ENCODE measurements at places on chromosomes 5 and 9. TPM values are rescaled to one million over a fixed set of nuclear protein-coding genes. Genes with fewer than 3 reads are reported as not detected.

The IPPK gene
- 14.8 TPM for total RNA-seq

The PCDHGA9 gene
- total RNA-seq = 0.39 TPM

The GMCL2 gene
- total RNA-seq = not detected

The PCDHA9 gene
- not detected for total RNA-seq

The SPINK4 gene
- not detected for total RNA-seq

The HINT2 gene
- 47.5 TPM for total RNA-seq

The NR6A1 gene
- total RNA-seq = 1.7 TPM

The DAB2IP gene
- 0.05 TPM for total RNA-seq

The ADAMTSL1 gene
- total RNA-seq = not detected

The IFNA13 gene
- total RNA-seq = not detected

The CMBL gene
- total RNA-seq = 0.29 TPM

GRCh38 chr5:180853121-180853847 is 7.8 kb downstream of the ZFP62 start:
- DNase-seq = no peak

DNA sequence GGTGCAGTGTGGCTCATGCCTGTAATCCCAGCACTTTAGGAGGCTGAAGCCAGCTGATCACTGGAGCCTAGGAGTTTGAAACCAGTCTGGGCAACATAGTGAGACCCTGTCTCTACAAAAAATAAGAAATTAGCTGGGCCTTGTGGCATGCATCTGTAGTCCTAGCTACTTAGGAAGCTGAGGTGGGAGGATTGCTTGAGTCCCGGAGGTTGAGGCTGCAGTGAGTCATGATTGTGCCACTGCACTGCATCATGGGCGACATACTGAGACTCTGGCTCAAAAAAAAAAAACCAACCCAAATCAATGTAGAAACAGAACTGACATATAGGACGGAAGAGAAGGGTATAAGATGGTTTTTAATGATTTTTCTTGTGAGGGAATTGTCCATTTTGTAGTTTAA is 27.7 kb downstream of the G3BP1 start:
- no peak for DNase-seq

DNA sequence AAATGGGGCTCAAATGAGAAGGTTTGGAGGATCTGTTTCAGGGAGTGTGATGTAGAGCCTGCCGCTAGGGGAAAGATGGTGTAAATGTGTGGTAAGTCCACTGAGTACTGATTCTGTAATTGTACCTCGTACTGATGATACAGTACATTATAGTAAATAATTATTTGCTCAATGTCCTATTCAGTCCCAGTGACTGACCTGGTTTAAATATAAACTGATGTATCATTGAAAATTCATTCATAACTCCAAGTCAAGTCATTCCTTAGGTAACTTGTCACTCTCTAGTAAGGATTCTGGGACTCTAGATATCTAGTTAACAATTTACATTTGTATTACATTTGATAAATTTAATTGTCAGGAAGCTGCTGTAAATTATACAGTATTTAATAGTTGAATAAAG is 667.3 kb downstream of the DTWD2 start:
- DNase-seq = no peak

DNA sequence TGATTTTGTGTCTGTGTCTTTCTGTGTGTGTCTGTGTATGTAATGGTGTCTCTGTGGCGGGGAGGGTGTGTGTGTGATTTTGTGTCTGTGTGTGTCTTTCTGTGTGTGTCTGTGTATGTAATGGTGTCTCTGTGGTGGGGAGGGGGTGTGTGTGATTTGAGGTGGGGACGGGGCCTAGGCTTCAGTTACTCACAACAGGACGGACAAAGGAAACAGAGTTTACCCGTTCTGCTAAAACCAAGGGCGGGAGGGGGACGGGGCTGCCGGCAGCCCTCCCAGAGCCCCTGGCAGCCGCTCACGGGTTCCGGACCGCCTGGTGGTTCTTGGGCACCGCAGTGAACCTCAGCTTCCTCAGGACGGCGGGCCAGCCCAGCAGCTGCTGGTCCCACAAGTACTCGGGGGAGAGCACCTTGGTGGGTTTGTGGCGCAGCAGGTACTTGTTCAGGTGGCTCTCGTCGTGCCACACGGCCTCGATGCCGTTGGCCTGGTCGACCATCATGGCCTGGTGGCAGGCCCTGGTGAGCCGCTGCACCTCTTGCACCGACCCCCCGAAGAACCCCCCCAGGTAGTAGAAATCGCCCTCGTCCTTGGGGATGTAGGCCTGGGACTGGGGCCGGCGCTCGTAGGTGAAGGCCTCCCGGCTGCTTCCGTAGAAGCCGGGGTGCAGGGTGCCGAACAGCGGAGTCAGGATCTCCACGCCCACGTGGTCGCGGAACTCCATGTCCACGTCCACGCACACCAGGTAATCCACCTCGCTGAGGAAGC is 19.4 kb downstream of the ABO start:
- DNase-seq = no peak

- DNase-seq = peak; percentile 25
These were observed 34.3 kb upstream of the RPS23 start for GRCh38 chr5:82312373-82312856.

DNA sequence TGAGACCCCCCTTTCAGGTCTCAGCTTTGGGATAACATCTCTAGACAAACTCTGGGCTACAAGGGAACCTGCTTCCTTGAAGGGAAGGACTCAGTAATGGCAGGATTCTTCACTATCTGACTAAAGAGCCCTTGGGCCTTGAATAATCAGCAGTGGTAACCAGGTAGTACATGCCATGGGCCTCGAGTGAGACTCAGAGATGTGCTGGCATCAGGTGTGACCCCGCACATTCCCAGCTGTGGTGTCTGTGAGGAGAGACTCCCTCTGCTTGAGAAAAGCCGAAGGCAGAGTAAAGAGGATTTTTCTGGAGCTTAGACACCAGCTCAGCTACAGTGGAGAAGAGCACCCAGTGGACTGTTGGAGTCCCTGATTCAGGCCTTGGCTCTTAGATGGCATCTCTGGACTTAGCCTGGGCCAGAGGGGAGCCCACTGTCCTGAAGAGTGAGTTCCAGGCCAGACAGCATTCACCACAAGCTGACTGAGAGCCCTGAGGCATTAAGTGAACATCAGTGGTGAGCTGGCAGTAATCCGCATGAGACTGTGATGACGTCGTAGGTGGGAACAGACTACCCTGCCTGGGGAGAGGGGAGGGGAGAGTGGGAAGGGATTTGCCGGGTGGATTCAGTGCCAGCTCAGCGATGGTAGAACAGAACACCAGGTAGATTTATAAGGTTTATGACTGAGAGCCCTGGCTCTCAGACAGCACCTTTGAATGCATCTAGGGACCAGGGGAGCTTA is 5.3 kb upstream of the ZNF782 start:
- no peak for DNase-seq

DNA sequence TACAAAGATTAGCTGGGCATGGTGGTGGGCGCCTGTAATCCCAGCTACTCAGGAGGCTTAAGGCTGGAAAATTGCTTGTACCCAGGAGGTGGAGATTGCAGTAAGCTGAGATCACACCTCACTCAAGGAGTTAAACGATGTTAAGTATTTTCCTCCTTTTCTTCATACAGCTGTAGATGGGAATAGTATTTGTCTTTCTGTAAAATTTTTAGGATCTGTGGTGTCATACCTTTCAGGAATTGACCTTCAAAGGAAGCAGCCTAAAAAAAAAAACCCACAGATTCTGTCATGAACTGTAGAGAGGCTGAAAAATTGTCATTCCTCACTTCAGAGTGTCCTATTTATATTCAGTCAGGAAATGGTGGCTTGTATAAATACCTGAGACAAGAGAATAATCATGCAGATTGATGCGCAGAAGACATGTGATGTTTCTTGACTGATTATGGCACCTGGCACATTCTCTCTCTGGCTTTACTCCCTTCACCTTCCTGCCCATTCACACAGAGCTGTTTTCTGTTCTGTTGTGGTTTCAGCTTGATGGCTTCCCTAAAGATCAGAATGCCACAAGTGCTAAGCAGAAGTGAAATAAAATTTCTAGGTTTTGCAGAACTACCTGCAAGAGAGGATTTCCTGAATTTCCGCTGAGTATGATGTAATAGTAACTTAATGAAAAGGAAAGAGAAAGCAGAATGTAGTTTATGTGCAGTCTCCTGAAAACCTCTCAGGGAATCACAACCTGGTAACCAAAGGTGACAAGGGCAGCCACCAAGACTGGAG is 3.8 kb downstream of the IFNA1 start:
- DNase-seq = peak; percentile 11

GRCh38 chr9:127384016-127384730 is 12.8 kb upstream of the SLC2A8 start:
- no peak for DNase-seq

- DNase-seq = no peak
These were observed 148.2 kb downstream of the C9orf50 start for GRCh38 chr9:129472651-129473102.

- DNase-seq = no peak
These were observed 131.8 kb downstream of the TLE1 start for GRCh38 chr9:81557452-81558090.

GRCh38 chr5:74866596-74867162 is 492 bp upstream of the FAM169A start:
- no peak for DNase-seq

DNA sequence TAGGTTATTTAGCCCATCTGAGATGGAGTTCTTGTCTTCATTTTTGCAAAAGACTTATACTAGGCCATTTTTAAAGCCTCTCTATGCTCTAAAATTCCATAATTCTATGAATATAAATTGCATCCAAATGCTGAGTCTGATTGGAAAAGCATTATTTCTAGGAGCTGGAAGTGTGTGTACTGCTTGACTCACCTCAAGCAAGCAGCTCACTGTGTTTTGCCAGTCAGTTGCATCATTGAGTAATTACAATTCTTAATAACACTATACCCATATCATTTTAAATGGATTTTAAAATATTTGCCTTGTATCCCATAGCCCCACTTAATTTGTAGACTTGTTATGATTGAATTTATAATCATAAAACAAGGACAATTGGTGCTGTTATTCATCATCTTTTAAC is 161.0 kb downstream of the PAM start:
- no peak for DNase-seq

DNA sequence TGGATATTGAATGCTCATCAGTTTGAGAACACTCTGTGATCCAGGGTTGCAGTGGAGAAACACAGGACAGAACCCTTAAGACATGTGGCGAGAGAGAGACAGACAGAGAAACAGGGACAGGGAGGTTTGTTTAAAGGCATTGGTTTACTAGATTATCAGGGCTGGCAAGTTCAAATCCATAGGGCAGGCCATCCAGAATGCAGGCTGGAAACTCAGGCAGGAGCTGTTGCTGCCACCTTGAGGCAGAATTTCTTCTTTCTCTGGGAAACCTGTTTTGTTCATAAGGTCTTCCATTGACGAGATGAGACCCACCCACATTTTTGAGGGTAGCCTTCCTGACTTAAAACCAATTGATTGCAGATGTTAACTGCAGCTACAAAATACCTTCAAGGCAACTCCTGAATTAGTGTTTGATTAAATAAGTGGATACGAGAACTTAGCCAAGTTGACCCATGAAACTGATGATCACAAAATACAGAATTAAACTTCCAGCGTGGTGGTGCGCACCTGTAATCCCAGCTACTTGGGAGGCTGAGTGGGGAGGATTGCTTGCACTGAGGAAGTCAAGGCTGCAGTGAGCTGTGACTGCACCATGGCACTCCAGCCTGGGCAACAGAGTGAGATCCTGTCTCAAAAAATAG is 55.9 kb downstream of the NSUN2 start:
- DNase-seq = no peak

GRCh38 chr5:37886242-37886905 is 46.5 kb upstream of the GDNF start:
- no peak for DNase-seq

- DNase-seq = no peak
These were observed 87.4 kb upstream of the CD180 start for GRCh38 chr5:67283988-67284487.

- DNase-seq = no peak
These were observed 7.2 kb downstream of the NINJ1 start for GRCh38 chr9:93126825-93127368.

GRCh38 chr9:95874303-95874988 is 1.0 kb upstream of the ERCC6L2 start:
- DNase-seq = no peak

DNA sequence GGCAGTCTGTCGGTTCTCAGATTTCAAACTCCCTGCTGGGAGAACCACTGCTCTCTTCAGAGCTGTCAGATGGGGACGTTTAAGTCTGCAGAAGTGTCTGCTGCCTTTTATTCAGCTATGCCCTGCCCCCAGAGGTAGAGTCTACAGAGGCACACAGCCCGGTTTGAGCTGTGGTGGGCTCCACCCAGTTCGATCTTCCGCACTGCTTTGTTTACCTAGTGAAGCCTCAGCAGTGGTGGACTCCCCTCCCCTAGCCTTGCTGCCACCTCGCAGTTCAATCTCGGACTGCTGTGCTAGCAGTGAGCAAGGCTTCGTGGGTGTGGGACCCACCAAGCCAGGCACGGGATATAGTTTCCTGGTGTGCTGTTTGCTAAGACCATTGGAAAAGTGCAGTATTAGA is 8.0 kb downstream of the SLC27A6 start:
- no peak for DNase-seq

DNA sequence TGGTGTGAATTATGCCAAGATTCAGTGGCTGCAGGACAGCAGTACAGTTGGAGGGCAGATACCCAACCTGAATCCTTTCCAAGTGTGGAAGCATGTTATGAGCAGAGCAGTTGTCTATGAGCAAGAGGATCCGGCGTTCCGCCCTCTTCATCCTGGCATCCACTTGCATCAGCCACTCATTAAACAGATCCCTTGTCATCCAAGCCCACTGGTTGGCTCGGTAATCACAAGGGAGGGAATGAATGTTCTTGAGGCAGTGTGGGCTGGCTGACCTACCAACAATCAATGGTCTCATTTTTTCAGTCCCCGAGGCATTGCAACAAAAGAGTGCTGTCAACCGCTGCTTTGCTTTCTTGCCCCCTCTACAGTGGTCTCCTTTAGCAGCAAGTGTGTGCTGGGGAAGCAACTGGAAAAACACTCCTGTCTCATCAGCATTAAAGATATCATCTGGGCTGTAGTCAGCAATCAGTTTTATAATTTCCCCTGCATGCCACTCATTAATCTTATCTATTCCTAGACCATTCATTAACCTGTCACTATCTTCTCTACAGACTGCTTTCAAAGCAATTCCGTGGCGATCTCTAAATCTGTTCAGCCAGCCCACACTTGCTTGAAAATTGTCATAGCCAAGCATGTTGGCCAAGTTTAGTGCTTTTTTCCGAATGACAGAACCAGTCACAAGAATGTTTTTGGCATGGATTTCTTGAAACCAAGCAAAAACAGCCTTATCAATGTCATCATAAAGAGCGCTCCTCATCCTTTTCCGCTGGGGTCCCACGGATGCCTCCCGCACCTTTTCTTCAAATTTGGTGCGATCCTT is 4.9 kb downstream of the TIGD6 start:
- DNase-seq = no peak
